Epithelial cell of proximal tubule (primary cell): ENCODE measurements at places on chromosomes 2 and 18.

- no peak for DNase-seq
These were observed 66.2 kb downstream of the MDH1 start for GRCh38 chr2:63654959-63655358.

- DNase-seq = no peak
These were observed 255.8 kb downstream of the FBXO15 start for GRCh38 chr18:73891572-73892421.

- DNase-seq = no peak
These were observed 499.5 kb upstream of the CHAC2 start for GRCh38 chr2:53268086-53268485.

- DNase-seq = no peak
These were observed 39.9 kb upstream of the SP3 start for GRCh38 chr2:174004905-174005605.

DNA sequence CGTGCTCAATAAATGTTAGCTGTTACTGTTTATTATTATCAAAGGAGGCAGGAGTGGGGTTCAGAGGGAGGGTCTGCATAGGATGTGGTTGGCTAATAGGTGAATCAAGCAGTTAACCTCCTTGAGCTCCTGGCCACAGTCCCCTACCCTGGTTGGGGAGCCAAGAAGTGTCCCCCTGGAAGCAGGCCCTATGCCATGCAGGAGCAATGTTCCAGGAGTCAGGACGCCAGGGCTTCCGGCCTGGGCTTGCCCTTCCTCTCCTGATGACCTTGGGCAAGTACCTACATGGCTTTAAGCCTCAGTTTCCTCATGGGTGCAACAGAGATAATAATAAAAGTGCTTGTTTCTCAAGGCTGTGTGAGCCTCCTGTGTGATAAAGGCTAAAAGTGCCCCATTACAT, 84.9 kb downstream of the DYSF start:
- DNase-seq = no peak

DNA sequence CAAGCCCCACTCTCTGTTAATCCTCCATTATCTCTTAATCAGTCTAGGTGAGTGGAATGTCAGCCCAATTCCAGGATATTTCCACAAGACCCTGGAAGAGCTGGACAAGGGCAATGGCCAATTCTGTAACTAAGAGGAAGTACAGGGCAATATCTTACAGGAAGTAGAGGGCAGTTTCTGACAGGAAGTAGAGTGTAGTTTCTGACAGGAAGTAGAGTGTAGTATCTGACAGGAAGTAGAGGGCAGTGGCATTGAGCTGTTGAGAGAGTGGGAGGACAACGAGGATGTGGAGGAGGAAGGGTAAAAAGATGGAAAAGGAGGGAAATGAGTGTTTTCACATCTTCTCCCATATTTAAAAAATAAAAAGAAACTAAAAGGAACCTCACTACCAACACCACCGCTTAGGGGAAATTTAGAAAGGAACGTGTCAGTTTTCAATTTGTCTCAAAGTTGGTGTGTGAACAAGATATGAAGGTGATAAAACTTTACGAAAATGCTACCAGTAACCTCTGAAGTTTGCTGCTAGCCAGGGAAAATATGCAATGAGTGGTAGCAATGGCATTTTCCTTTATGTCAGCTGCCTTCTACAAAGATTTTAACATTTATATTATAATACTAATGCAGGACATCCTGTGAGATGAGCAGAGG, 430.9 kb upstream of the HNRNPA3 start:
- no peak for DNase-seq

DNA sequence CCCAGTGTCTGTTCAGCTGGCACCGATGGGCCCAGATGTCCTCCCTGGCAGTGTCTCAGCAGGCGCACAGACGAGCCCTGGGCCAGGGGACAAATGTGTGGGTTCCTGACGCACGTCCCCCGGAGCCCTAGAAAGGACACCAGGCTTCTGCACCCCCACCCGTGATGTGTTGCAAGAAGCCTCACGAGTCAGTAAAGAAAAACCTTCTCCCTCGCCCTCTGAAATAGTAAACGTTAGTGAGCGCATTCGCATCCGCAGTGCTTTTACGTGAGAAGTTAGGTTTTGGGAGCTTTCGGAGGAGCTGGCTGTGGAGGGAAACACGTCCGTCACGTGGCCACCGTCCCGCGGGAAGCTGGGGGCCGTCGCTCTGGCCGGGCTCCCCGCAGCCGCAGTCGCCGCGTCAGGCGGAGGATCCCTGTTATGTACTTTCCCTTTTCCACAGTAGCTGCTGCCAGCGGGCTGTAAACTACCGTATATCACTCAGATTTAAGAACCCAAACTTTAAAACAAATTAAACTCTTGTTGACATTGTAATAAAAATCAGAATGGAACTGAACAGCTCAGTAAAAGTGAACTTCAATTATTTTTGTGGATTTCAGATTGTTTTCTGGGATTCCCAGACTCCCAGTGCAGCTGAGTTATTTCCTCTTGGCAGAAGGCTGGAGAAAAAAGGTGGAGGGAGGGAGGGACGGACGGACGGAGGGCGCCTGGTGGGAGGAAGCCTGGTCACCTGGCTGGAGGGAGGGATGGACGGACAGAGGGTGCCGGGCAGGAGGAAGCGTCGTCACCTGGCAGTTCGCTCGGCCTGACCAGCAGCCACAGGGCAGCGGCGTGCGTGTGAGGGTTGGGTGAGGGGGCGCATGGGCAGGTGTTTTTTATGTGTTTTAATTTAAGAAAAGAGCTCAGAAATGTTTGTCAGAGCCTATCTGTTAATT, 112.1 kb downstream of the NFATC1 start:
- peak; percentile 7 for DNase-seq

DNA sequence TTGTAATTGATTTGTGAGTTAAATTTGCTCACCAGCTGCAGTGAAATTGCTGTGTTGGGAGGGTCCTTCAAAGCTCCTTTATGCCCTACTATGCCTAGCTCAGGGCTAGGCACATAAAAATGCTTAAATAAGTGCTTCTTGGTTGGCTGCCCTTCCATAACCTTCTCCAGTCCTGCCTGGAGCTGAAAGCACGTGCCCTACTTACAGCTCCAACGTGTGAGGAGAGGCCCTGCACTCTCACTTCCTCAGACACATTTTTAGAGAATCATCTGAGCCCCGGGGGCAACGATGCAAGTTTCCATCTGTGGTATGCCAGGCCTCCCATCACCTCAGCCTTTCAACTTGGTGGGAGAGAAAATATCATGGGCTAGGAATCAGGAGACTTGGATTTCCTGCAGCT, 202.7 kb downstream of the BCL11A start:
- DNase-seq = no peak

GRCh38 chr2:187313831-187314230, 134.2 kb downstream of the CALCRL start:
- DNase-seq = no peak

GRCh38 chr2:181456660-181457120, 496 bp upstream of the ITGA4 start:
- DNase-seq = no peak

GRCh38 chr2:7009207-7009911, 92.1 kb downstream of the RNF144A start:
- DNase-seq = no peak

DNA sequence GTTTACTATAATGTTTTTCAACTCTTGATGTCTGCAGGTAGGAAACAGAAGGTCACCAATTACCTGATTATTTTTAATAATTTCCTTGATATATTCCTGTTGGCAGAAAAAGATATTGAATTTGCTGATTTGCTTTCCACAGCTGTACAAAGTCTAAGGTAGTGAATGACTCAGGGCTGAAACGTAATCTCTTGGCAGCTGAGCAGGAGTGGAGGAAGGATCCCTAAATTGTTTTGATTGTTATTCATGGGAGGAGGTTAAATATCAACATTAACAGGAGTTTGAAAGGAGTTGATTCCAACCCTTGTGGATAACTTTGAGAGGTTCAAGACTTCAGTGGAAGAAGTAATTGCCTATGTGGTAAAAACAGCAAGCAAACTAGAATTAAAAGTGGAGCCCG, 345.2 kb upstream of the SLC8A1 start:
- DNase-seq = peak; percentile 48

- DNase-seq = no peak
These were observed 941.1 kb upstream of the FANCL start for GRCh38 chr2:59182249-59182648.

- DNase-seq = no peak
These were observed 153.5 kb upstream of the PGAP1 start for GRCh38 chr2:197079832-197080555.

DNA sequence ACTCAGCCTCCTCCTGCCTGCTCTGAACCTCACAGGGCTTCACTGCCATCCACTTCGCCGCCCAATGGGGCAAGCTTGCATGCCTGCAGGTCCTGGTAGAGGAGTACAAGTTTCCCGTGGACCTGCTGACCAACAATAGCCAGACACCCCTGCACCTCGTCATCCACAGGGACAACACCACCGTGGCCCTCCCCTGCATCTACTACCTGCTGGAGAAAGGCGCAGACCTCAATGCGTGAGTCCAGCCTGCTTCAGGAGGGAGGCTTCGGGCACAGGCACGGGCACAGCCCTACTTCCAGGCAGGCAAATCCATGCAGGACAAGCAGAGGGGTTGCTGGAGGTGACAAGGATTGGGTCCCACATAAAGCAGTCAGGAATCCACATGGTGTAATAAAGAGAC, 1.2 kb downstream of the ANKRD53 start:
- no peak for DNase-seq

GRCh38 chr2:45683292-45683691, 31.8 kb downstream of the PRKCE start:
- DNase-seq = no peak
